ENCODE measurements at places on chromosomes 2 and 18. TPM values are rescaled to one million over a fixed set of nuclear protein-coding genes. Genes with fewer than 3 reads are reported as not detected.

FEV gene
- not detected for total RNA-seq

LAMA3 gene
- total RNA-seq = 42.5 TPM

- DNase-seq = no peak
Observed at GRCh38 chr2:100629309-100629708, 66.5 kb downstream of the PDCL3 start.

DNA sequence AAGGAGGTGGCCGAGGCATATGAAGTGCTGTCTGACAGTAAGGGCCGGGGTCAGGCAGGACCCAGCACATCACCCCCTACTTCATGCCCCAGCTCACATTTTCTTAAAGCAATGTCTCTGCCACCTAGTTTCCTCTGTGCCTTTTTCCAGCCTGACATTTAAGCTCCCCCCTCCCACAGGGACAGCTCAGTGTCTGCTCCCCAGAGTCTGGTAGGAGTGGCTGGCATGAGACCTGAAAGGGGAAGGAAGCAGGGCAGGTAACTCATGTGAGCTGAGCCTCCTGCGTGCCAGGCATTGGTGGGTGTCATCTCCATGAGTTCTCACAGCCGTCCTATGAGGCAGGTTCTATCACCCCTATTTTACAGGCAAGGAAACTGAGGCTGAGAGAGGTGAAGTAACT lies 1.5 kb downstream of the DNAJB2 start:
- no peak for DNase-seq

CDCA7 gene
- 0.95 TPM for total RNA-seq

- no peak for DNase-seq
Observed at GRCh38 chr2:160465406-160465805, 28.2 kb downstream of the RBMS1 start.

DNA sequence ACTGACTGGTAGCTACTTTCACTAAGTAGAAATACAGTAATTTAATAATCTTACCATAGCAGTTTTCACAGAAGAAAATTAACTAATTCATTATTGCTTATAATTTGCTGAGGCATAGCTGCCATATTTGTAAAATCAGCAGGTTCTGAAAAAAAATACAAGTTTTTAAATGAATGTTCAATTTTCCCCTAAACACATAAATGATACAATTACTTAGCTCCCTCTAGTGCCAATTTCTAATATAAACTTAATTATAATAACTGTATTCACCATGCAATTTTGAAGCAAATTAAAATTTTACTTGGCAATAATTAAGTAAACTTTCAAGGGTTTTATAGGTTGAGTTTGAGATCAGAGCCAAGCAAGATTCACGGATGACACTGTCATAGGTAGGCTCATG lies 1321.6 kb upstream of the ACVR2A start:
- DNase-seq = no peak

Measured in omental fat pad (tissue), 4 donors.